ENCODE measurements at places on chromosomes 16 and 17. TPM values are rescaled to one million over a fixed set of nuclear protein-coding genes. Genes with fewer than 3 reads are reported as not detected.

TEKT5 gene
- not detected for total RNA-seq

CFAP97D1 gene
- not detected for total RNA-seq

SULT1A1 gene
- 53.4 TPM for total RNA-seq

CUEDC1 gene
- 2.5 TPM for total RNA-seq

C16orf92 gene
- total RNA-seq = not detected

UNC119 gene
- total RNA-seq = 52.3 TPM

PAGR1 gene
- 14.4 TPM for total RNA-seq

TMEM114 gene
- total RNA-seq = not detected

ARL4D gene
- total RNA-seq = 1.5 TPM

All from mononuclear cell (primary cell).